Prostate gland (tissue), 2 donors: ENCODE measurements at places on chromosomes 2 and 18.

DNA sequence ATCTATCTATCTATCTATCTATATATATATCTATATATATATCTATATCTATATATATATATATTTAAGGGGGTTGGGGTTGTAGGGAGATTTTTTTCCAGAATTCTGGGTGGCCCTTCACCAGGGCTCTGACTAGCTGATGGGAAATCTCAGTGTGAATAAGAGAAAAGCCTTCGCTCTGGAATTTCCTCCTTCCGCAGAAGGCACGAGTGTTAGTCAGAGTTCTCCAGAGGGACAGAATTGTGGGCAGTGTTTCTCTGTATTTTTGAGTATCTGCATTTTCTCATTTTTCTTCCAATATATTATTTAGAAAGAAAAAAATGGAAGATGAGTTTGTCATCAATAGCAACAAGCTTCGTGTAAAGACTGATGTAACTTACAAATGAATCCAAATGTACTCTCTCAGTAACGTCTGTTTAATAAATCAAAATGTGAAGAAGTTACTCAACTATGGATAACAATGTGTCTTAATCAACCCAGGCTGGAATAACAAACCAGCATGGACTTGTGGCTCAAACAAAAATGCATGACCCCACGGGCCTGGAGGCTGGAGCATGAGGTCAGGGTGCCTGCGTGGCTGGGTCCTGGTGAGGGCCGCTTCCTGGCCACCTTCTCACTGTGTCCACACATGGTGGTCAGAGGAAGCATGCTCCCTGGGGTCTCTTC, 10.6 kb upstream of the SNTG2 start:
- no peak for DNase-seq

- DNase-seq: no peak
Observed at GRCh38 chr2:9191041-9191481, 15.6 kb upstream of the ASAP2 start.

- DNase-seq: no peak
Observed at GRCh38 chr2:25030702-25031101, 11.2 kb upstream of the EFR3B start.

DNA sequence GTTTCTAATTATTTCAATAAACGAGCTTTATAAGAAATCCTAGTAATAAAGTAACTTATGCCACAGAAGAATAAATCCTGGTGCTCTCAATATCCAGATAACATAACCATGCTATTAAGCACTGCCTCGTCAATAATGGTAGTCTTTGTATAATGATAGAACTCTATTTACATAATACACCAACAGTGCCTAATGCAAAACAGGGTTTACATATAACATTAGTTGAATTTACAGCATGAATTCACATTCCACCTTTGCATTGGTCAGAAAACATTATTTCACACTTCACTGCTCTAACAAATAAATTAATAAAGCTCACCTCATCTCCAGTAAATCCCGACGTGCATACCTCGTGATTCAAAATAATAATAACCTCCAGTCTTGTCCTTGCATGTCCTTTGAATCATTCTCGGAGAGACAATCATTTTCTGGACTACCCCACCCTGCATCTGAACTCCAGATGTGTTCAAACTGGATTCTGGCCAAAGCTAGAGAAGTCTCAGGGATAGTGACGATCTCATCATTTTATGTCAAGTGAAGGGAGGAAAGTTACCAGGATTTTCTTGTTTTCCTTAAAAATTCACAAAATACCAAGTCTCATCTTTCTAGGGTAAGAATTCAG, 189.2 kb downstream of the NCKAP5 start:
- DNase-seq: no peak

DNA sequence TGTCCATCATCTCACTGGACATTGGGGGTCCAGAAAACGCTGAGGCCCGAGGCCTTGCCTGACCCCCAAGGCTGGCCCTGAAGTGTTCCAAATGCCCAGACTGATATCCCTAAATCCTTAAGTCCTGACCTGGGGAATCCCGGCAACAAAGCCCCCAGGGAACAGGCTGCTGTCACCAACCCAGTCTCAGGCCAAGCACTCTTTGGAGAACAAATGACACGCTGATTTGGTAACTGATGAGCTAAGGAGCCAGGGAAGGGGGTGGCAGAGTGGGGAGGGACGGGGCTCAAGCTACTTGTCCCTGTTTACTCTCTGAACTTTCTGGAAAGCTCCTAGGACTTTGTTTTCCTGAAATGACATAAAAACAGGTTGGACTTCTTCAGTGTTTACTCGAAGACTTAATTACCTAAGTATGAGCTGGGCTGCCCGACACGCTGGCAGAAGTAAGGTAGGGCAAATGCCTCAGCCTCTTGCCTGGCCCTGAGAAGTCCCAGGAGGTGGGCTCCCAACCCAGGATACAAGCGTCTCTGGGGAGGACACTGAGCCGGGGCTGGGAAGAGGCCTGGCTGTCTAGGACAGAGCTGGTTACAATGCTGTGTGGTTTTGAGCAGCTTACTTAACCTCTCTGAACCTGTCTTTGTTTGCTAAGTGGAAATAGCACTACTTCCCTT, 105.5 kb upstream of the GLI2 start:
- DNase-seq: peak; percentile 69

GRCh38 chr2:237309011-237309410, 105.0 kb downstream of the COL6A3 start:
- DNase-seq: no peak

- DNase-seq: no peak
Observed at GRCh38 chr2:188629753-188630527, 338.3 kb downstream of the GULP1 start.
